ENCODE measurements at places on chromosomes 3 and 15.

DNA sequence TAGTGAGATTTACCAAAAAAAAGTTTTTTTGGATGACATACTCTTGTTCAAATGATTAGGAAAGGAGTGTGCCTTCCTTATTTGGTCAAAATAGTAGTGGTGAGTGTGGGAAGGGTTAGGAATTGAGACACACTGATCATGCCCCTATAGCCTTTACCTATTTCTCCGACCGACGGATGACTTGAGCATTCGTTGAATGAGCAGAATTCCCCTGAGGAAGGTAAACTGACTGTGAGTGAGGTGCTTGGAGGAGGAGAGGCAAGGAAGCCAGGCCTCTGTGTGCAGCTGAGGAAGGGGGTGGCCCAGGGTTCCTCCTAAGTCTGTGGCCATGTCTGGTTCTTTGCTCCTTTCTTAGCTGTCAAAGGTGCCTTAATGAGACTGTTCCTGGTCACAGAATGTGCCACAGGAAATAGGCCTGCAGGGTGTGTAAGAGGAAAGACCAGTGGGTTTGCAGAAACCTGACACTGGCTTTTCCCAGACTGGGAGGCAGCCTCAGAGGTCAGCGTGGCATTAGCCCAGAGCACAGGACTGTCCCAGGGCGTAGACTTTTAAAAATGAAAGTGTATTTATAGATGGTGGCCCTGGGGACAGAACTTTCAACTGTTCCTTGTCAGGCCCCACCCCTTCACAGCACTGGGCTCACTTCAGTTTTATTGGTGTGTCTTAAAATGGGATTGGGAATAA lies 307.7 kb upstream of the C2CD4B start:
- DNase-seq = no peak

DNA sequence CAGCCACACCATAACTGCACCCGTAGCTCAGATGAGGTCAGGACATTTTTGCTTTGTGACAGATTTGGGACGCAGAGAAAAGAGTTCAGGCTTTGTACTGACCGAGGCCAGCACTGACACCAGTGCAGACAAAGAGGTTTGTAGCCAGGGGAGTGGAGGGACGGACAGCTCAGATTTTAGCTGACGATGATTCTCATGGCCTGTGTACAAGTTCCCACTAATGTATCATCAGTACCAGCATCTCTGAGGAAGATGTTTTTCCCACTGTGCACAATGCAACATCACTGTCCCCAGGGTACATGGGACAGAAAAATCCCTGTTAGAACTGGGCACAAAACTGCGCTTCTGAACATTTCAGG lies 112.7 kb downstream of the SLCO3A1 start:
- no peak for DNase-seq

GRCh38 chr3:100024520-100025303 lies 89.6 kb downstream of the FILIP1L start:
- no peak for DNase-seq

DNA sequence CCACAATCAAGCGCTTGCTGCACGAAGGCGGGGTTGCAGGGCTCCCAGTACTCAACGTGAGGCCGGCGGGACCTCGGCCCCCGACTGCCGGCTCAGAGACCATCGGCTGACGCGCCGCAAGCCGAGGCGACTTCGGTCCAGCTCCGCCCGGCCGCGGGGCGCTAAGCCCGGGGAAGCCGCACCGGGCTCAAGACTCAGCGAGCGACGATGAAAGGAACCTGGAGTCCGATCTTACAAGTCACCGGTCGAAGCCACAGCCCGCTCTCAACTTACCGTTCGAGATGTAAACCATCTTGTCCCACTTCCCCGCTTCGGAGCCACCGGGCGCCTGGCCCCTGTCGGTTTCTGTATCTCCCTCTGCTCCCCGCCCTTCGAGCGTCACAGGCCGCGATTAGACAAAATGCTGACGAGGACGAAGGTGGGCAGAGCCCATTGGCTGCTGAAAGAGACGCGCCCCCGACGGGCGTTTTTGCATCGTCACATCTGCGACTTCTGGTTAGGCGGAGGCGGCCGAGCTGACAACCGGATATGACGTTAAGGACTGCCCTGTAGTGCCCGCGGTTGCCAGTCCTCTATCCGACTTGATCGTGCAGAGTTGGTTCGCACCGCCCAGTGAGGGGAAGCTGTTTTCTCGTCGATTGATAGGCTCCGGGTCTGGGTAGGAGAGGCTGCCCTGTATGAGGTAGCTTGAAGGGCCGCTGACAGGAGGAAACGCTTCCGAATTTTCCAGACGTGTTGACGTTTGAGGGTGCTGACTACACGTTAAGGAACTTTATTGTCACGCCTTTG lies at the start of gene SELENOK:
Gene SELENOK, minus strand, starts transcription at position 363 of the 789 bp plus-strand sequence.
- peak; percentile 93 for DNase-seq

DNA sequence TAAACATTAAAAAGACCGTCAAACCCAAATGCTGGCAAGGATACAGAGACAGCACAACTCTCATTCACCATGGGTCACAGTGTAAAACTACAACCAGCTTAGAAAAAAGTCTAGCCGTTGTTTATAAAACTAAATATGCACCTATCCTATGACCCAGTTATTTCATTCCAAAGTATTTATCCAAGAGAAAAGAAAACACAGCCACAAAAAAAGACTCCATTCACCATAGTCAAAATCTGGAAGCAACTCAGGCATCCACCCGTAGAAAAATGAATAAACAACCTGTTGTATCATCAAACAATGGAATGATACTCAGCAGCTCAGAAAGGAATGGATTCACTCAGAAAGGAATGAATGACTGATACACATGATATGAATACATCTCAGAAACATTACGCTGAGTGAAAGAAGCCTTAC lies 28.6 kb downstream of the PLD1 start:
- DNase-seq = no peak

- no peak for DNase-seq
Observed at GRCh38 chr3:96491868-96492267, 322.5 kb upstream of the EPHA6 start.

DNA sequence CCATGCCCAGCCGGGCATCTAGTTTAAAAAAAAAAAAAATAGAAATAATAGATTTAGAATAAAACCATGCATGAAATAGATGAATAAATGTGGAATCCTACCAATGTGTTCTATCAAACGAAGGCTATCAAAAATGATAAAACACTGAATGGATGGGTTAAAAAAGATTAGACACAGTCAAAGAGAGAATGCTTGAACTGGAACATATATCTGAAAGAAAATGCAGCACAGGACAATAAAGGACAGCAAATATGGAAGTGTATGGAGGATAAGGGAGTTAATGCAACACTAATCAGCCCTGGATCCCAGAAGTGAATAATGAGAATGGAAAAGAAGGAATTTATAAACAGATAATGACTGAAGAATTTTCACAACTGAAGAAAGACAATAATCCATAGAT lies 571.7 kb downstream of the GRM7 start:
- DNase-seq = no peak

- DNase-seq = no peak
Observed at GRCh38 chr15:101481381-101481705, 8.2 kb downstream of the PCSK6 start.

GRCh38 chr3:13296662-13297061 lies 123.5 kb downstream of the NUP210 start:
- DNase-seq = no peak

DNA sequence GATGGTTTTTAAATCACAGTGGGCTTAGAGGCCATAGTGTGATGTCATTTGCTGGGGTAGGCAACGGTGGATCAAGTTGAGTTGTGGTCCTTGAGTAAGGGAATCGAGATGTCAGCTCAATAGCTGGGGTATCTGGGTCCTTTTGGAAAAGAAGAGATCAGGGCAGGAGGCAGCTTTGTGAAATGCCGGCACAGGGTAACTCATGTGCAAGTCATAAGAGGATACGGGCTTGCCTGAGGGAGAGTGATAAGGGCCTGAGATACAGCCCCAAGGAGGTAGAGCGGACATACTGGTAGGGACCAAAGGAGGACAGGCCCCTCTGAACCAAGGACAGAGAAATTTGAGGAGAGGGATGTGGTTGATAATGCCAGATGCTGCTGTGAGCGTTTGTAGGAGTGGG lies 4.2 kb upstream of the FAM131A start:
- DNase-seq = no peak

DNA sequence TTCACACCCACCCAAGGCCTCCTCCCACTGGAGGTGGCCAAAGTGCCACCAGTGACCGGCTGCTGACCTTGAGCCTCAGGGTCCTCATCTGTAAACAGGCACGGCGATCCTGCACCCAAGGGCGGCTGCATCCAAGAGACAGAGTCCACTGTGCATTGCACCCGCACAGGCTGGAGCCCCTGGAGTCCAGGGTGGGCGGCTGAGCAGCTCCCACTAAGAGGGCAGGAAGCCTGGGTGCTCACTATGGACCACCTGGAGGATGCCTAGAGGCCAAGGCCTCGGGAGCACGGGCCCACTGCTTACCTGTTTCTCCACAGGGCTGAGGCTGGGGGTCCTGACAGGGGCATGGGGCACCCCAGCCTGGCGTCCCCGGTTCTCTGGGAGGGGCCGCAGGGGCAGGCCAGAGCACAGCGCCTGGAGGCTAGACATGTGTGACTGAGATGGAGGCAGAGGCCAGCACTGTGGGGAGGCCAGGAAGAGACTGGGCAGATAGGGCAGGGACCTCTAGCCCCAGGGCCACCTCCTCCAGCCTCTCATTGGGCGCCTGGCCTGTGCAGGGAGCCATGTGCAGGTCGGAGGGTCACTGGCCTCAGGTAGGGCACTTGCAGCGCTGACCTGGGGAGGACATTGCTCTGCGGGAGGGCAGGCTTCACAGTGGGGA lies at the start of gene UROC1:
Gene UROC1, minus strand, starts transcription at position 483 of the 661 bp plus-strand sequence. Its CDS starts 54 bp downstream, at position 429.
- no peak for DNase-seq

GRCh38 chr3:183515968-183516851 lies 39.3 kb downstream of the KLHL6 start:
- DNase-seq = peak; percentile 37

DNA sequence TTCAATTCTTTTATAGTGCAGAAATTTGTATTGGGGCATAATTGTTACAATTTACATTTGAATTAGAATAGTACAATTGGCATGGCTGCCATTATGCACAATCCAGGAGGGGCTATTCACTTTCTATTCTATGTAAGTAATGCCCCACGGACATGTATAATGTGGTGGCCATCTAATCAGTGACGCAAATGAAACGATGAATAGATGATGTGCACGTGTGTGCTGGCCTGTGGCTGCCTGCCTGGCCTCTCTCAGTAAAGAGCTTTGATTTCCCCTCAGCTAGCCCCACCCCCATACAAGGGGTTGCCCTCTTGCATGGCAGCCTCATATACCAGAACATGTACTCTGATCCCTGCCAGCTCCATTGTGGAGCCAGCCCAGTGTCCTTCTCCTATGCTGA lies 86.5 kb downstream of the BOC start:
- no peak for DNase-seq

DNA sequence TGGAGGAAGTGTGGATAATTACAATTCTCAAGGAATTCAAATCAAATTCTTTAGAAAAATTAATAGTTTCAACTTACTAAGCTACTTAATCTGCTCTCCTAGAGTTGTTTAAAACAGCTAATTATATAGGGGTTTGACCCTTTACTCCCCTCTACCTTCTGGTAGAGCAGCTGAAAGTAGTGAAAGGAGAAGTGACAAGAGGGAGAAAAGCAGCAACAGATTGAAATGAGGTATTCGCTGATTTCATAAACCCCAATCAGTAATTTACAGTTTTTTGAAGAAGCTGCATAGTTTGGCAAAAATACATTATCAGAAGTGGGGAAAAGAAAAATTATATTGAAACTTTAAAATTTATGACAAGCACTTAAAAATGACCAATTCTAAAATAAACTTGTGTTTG lies 52.8 kb downstream of the ZMAT3 start:
- DNase-seq = no peak

DNA sequence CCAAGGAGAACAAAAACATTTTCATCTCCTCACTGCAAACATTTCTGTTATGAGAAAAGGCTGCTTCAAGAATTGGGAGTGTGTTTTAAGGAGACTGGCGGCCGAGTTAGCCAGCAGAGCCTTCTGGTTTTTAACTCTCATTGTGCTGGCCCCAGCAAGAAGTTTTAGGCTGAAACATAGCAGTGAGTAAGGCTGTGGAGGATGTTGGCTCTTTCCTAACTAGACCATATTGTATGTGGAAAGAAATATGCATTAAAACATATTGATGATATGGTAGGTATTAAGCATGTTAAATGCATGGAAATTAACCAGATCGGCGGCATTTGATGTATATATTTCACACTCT lies 90.7 kb downstream of the TIGIT start:
- no peak for DNase-seq

DNA sequence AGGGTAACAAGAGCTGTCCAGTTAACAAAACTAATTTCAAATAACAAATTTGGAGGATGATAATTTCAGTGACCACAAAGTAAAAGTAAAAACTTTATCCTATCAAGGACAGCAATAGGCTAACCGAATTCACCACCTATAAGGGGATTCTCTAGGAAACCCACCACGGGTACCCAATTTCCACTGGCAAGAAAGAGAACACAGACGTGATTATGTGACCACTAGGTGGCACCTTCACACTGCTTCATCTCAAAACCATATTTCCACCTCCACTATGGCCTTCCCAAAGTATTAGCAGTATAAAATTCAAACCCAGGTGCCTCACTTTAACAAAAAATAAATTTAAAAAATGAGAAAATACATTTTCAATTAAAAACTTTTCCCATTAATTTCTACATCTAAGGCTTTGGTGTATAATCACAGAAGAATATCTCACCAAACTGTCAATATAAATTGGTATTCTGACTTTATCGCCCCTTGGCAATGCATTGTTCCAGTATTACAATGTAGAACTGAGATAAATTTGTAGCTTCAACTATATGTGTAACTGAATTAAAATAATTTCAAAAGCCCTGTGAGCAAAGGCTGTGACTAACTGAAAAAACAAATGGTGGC lies 96.5 kb downstream of the FSIP1 start:
- peak; percentile 2 for DNase-seq

- DNase-seq = no peak
Observed at GRCh38 chr15:66802025-66803001, 100.3 kb downstream of the SMAD6 start.

DNA sequence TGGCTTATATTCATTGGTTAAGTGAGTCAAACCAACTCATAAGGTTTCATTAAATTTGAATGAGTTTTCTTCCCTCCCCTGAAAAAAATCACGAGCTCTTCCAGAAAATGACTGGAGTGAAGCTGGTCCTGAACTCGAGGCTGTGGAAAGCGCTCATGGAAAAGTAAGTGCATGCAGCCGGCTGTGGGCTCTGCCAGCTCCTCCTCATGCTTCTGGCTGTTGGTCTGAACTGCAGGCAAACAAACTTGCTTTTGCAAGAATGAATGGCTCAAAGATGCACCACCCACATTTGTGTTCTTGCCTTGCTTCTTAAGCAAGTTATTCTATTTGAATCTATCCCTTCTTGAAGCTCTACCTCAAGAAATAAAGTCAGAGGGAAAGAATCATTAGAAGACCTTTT lies 6.2 kb downstream of the ETV5 start:
- DNase-seq = no peak

DNA sequence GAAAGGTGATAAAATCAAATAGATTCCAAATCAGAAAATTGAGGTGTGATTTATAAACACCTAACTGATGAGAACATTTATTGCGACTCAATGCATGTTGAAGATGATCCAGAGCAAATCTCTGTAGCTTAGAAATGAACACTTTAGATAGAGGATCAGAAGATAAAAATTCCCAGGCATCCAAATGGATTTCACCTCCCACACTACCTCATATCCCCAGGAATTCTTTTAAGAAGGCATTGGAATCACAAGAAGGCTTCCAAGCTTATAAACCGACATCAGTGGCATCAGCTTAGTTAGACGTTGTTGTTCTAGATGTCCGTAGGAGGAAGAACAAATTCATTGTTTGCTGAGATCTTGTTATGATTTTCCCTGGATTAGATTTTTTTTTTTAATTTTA lies 154.4 kb downstream of the EBLN2 start:
- DNase-seq = no peak

Data from stimulated activated CD8-positive, alpha-beta memory T cell treated with anti-CD3 and anti-CD28 coated beads, Interleukin-12 subunit alpha, Interleukin-12 subunit beta, amount 100 ng/mL, for 4 hours (primary cell).